ENCODE measurements at places on chromosomes 4 and X. TPM values are rescaled to one million over a fixed set of nuclear protein-coding genes. Genes with fewer than 3 reads are reported as not detected.

NRK gene
- 6.1 TPM for total RNA-seq

PDCL2 gene
- not detected for total RNA-seq

MAGEC2 gene
- not detected for total RNA-seq

LUZP4 gene
- total RNA-seq = not detected

IL15 gene
- not detected for total RNA-seq

LRRC66 gene
- total RNA-seq = not detected

TNMD gene
- total RNA-seq = not detected

SHROOM3 gene
- total RNA-seq = 11.4 TPM

NAP1L5 gene
- total RNA-seq = 1.7 TPM

AWAT2 gene
- total RNA-seq = not detected

C4orf50 gene
- total RNA-seq = under 0.01 TPM

CT45A5 gene
- total RNA-seq = not detected

NKX3-2 gene
- total RNA-seq = 0.39 TPM

GPR34 gene
- total RNA-seq = not detected

BEND2 gene
- total RNA-seq = not detected

GAGE12J gene
- total RNA-seq = not detected

SNCA gene
- 0.11 TPM for total RNA-seq

GAGE1 gene
- not detected for total RNA-seq

SH2D1A gene
- total RNA-seq = not detected

HSPA4L gene
- 1.6 TPM for total RNA-seq

DNAAF6 gene
- not detected for total RNA-seq

JCHAIN gene
- total RNA-seq = not detected

DMD gene
- total RNA-seq = 13.0 TPM

EBP gene
- 210 TPM for total RNA-seq

SOWAHB gene
- 2.4 TPM for total RNA-seq

IL1RAPL1 gene
- not detected for total RNA-seq

TRO gene
- total RNA-seq = 37.3 TPM

C4orf54 gene
- total RNA-seq = not detected

ADH1A gene
- not detected for total RNA-seq

RAB39B gene
- under 0.01 TPM for total RNA-seq

TMEM154 gene
- 10.2 TPM for total RNA-seq

BMX gene
- total RNA-seq = not detected

PLS3 gene
- 225 TPM for total RNA-seq

RHOH gene
- 1.2 TPM for total RNA-seq

NDST4 gene
- total RNA-seq = not detected

SHROOM4 gene
- 8.2 TPM for total RNA-seq

AFF1 gene
- 21.3 TPM for total RNA-seq

NIPAL1 gene
- 10.8 TPM for total RNA-seq
